ENCODE measurements at places on chromosomes 2 and 18.

- DNase-seq, result no peak
These were observed 85.3 kb downstream of the AGAP1 start for GRCh38 chr2:235579128-235579527.

DNA sequence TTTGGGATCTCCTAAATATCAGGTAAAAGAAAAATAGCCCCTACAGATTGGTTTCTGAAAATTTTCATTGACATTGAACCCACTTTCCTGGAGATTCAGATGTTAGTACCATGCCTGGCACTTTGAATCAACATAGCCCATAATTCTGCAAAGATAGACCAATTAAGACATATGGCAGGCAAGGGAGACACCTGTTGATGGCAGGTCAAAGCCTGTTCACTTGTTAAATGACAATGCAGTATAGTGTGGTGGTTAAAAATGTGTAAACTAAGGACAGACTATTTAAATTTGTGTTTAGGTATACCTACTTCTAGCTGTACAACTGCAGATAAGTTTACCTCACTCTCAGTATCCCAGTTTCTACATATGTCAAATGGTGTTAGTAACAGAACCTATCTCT is 178.1 kb upstream of the MMADHC start:
- no peak for DNase-seq

- DNase-seq, result no peak
These were observed 122.9 kb upstream of the KLF7 start for GRCh38 chr2:207288628-207289027.

DNA sequence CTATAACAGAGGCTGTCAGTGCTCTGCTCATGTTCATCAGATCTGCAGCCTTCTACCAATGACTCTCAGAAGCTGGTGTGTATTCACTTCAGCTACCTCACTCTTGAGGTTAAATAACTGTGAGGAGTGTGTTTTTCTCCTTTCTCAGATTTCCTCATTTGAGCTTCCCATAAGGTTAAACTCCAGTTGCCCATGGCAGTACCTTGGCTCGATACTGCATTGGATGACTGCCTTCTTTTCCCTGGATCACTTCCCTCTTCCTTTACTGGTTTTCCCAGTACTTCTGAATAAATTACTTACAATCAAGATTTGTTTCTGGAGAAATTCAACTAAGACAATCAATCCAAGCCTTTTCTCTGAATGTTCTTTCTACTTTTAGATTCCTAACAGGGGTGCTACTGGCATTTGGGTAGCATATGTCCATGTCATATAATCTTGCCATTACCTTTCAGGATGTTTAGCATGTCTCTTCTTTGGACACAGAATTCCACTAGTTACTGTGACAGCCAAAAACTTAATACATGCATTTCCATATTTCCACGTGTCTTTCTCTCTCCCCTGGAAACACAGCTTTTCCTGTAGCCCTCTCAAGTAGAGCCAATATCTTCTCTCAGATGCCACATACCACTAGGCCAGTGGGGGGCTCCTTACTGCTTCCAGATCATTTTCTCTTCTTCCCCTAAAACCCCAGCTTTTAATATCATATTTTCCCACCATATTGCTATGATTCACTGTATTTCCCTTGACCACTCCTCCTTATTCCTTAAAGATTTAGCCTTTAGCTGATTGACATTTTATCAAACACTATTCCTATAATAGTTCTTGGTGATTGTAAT is 15.0 kb upstream of the SPOPL start:
- no peak for DNase-seq

GRCh38 chr2:239039479-239039861 is 191.6 kb downstream of the TWIST2 start:
- DNase-seq, result peak; percentile 72

- no peak for DNase-seq
These were observed 176.3 kb downstream of the EIPR1 start for GRCh38 chr2:3201281-3201680.

DNA sequence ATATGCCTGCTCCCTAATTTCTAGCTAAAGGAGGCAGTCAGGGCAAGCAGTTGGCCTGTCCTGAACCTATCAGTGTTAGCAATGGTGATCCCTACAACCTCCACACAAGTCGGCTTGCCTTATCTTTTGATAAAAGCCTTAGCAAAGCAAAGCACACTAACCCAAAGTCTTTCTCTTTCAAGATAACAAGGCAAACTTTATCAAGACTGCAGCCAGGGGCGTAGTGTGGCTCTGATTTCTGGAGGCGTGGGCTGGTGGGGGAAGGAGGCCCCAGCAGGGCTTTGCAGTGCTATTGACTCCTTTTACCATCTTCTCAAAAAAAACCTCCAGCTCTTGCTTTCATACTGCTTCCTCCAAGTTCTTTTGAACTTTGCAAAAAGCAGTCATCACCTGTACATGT is 40.2 kb upstream of the LAMA1 start:
- DNase-seq, result no peak

DNA sequence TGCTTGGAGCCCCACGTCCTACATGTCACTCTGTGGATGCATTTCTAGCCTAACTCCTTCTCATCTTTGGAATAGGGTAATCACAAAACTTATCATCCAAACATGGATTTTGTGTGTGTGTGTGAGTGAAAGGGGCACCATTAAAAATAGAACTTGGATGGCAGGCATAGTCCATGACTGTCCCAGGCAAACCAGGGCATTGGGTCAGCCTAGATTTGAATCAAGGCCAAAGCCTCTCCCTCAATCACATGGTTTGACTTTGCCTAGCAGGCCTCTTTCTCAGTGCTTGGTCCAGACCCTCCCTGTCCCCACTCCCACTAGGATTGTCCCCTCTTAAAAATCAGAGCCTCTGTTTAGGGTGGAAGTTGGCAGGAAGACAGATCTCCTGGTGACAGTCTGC is 67.4 kb upstream of the BCL2L11 start:
- no peak for DNase-seq

- DNase-seq, result no peak
These were observed 46.6 kb upstream of the TXNDC2 start for GRCh38 chr18:9839211-9839610.

DNA sequence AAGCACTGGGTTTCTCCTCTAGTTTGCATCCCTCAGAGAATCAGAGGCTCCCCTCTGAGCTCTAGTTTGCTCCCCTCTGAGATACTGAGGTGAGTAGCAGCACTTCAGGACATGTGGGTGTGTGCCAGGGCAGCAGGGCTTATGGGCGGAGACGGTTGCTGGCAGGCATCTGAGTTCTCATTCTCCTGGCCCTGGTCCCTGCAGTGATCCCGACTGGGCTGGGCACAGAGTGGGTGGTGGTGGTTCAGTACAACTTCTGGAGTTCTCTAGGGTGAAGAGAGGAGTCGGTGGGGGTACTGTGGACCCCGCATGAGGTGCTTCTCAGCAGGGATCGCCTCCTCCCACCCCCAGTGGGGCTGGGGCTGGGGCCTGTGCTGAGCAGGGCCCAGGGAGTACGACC is 47.9 kb downstream of the BOLA3 start:
- no peak for DNase-seq

- DNase-seq, result no peak
These were observed 19.2 kb upstream of the SEH1L start for GRCh38 chr18:12928641-12929040.

DNA sequence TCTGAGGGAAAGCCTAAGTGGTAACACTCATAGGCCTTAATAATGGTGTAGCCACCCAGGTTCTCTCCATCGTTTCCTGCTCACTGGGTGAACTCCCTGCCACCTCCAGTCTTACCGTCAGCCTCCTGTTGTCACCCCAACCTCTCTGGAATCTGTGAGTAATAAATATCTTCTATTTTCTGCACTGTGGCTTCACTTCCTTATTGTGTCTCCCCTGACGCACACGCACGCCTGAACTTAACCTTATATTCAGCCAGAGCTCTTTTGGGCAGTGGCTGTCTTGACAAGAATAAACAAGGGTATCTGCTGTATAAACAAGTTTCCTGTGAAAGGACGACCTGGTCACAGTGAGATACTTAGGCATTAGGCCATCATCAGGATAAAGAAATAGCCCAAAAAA is 467.2 kb downstream of the SPAG16 start:
- no peak for DNase-seq

GRCh38 chr2:196172951-196173350 is 1.6 kb upstream of the STK17B start:
- DNase-seq, result no peak

DNA sequence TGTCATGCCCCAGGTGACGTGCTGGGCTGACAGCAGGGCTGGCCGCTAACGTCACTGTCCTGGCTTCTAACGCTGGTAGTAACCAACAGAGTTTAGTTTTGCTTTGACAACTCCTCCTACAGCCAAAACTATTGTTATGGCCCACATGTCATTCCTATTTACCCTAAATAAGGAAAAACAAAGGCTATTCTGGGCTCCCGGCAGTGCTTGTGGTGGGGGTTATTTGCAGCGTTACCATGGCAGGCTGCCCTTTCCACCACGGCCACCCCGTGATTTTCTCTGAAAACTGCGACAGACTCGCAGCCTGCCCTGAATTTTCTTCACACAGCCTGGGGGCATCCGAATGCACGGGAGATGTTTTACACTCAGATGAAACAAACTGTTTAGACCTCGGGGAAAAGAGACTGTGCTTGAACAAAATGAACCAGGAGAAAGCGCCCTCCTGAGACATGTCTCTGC is 115.2 kb downstream of the FAM210A start:
- DNase-seq, result peak; percentile 69

DNA sequence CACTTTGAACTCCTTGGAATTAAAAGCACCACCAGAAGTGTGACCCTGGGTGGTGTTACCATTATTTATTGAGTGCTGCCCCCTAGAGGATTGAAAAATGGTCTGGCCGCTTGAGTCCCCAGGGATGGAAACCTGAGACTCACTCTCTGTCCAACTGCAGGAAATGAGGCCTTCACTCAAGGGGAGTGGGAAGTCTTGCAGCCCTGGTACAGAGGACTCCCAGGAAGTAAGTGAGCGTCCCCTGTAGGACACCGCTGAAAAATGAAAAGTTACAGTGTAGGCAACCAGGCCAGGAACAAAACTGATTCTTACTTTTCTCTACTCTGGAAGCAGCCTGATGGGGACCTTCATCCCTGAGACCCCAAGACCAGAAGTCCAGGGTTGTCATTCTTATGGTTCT is 2.2 kb upstream of the NRP2 start:
- DNase-seq, result no peak

- no peak for DNase-seq
These were observed 203.8 kb upstream of the SH3BP4 start for GRCh38 chr2:234747833-234748559.

- no peak for DNase-seq
These were observed 124.8 kb upstream of the COL5A2 start for GRCh38 chr2:189304360-189304759.

- peak; percentile 39 for DNase-seq
These were observed 176.6 kb upstream of the CREB1 start for GRCh38 chr2:207352978-207353671.

GRCh38 chr2:223835701-223836532 is 1.5 kb downstream of the AP1S3 start:
- no peak for DNase-seq

DNA sequence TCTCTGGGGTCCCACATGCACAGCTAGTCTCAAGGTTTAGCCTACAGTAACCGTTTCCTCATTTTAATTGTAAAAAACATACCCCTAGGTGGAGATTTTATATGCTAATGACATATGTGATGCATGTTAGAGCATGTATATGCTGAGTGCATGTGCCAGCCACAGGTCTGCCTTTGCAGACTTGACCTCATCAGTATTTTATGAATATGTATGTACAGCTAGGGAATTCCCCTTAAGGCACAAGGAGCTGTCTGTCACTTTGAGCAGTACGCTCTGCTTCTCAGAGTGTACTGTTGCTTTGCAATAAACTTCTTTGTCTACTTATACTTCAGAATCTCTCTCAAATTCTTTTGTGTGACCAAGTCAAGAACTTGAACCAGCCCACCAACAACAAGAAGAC is 131.2 kb upstream of the ERBB4 start:
- no peak for DNase-seq

DNA sequence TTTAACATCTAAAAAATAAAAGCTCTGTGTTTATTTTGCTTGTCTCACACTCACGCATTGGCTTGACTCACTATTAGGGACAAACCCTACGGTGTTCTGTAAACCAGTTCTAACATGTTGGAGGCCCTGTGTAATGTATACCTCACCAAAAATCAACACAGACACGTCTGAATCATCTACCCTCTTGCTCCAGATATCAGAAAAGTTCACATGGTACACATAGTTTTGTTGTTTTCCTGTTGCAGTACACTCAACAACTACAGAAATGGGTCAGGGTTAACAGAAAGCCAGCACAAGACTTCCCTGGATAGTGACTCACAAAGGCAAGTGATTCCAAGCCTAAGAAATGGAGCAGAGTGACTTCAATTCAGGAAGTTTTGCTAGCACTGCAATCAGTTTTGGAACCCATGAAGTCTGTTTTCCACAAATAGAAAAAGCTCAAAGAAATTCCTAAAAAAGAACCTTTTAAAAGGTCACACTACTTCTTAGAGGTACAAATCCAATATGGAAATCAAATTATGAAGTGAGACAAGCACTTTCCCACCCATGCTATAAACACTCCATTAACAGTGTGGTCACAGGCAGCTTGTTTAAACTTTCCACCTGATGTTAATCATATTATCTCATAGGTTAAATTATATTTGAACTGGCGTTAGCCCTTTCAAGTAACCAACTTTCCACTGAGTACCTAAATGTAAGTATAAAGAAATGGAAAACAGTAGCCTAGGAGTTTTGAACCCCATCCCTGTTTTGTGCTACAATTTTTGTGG is 87.4 kb downstream of the GAREM1 start:
- DNase-seq, result no peak

GRCh38 chr2:60551240-60552077 is 2.0 kb downstream of the BCL11A start:
- no peak for DNase-seq

DNA sequence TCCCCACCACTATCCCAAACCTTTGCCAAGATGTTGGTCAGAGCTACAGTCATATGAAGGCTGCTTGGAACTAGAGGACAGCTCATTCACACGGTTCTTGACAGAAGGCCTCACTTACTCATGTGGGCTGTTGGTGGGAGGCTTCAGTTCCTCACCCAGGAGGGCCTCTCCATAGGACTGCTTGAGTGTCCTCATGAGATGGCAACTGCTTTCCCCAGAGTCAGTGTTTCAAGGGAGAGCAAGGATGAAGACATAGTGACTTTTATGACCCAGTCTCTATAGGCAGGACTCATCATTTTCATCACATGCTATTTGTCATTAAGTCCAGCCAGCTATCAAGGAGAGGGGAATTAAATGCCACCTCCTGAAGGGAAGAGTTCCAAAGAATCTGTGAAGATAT is 33.4 kb upstream of the OLA1 start:
- no peak for DNase-seq

- no peak for DNase-seq
These were observed 414.5 kb downstream of the STK39 start for GRCh38 chr2:167832868-167833287.

- DNase-seq, result no peak
These were observed 1740.2 kb upstream of the CELF4 start for GRCh38 chr18:39305766-39306165.

Data from occipital lobe (tissue), 3 donors.